Bladder microvascular endothelial cell (primary cell): ENCODE measurements at places on chromosomes 7 and 10. TPM values are rescaled to one million over a fixed set of nuclear protein-coding genes. Genes with fewer than 3 reads are reported as not detected.

Gene CLRN3
- total RNA-seq = 0.38 TPM in 1 of 2 replicates, not detected in the other

Gene FOXI2
- total RNA-seq = not detected in 2 replicates

Gene ELMO1
- 44.5 and 72.2 TPM in 2 replicates for total RNA-seq

Gene CRYGN
- not detected in 2 replicates for total RNA-seq

Gene CPXM2
- total RNA-seq = 0.38 and 4.9 TPM in 2 replicates

Gene ZNF273
- total RNA-seq = 3.1 and 8.4 TPM in 2 replicates

Gene CYP3A4
- total RNA-seq = not detected in 2 replicates

Gene UCN3
- total RNA-seq = not detected in 2 replicates

Gene HABP2
- total RNA-seq = under 0.01 TPM in 1 of 2 replicates, not detected in the other

Gene ABCB4
- 0.31 and 0.32 TPM in 2 replicates for total RNA-seq

Gene FLNC
- 69.6 and 348 TPM in 2 replicates for total RNA-seq
